ENCODE measurements at places on chromosomes 1 and 21. TPM values are rescaled to one million over a fixed set of nuclear protein-coding genes. Genes with fewer than 3 reads are reported as not detected.

Gene DNAJC11
- 65.6 TPM for total RNA-seq

Gene AMY2A
- not detected for total RNA-seq

DNA sequence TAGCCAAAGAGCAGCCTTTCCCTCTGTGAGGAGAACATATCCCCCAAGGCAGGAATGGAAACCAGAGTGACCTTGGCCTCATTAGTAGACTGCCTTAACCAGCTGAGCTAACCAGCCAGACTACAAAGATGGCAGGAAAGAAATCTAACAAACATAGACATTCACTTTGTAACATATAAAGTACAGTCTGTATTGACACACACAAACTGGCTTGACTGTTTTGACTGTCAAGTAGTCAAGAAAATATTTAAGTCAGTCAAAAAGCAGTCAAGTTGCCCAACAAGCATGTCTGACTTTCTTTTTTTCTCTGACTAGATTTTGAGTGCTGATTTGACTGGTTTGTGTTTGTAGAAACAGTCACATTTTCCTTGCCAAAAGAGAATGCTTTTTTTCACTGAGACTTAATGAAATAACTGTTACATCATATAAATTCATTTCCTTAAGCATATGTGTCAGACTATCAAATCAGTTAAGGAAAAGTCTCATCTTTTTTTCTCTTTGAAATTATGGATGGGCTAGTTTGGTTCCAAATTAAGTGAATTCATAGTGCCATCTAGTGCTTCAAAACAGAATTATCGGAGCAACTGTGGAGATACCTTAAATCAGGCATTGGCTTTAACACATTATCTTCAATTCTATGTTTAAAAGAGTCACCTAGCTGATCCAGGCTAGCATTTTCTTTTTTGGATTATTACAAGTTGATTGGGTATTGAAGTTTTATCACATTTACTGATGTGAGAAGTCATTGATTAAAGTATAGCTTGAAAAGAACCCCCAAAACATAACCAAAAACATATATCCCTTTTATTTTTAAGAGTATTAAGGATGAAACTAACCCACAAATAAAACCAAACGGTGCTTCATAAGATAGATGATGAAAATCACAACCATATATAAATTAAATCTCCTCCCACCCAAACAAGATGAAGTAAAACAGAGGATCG is 75.0 kb downstream of the ATP6V1G3 start:
- no peak overlapping the region for H3K4me3 ChIP-seq
- no peaks in the 10 kb centered on the region for H3K27me3 ChIP-seq
- no peak overlapping the region for H3K27ac ChIP-seq
- no peaks in the 10 kb centered on the region for H3K4me1 ChIP-seq
- no peak for DNase-seq
- no peaks in the 10 kb centered on the region for H3K36me3 ChIP-seq

DNA sequence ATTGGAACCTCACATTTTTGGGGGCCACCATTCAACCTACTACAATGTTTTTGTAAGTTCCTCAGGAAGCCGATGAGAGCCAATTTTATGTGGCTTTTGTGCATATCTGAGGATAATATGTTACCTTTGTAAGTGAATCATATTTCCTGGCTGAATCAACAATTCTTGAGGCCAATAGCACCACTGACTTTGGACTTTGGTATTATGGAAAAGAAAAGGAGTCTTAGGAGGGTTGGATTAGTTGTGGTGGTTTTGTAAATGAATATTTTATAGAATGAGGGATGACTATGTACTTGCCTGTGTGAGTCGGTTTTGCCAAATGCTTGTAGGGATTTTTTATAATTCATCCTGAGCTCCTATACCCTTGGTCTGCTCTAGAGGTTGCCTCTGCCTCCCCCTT is 181.5 kb upstream of the HMGB4 start:
- no peak overlapping the region for H3K4me3 ChIP-seq
- no peaks in the 10 kb centered on the region for H3K4me1 ChIP-seq
- H3K27ac ChIP-seq = no peak overlapping the region
- H3K27me3 ChIP-seq = peaks cover 16% of the 10 kb centered on the region
- no peak for DNase-seq

DNA sequence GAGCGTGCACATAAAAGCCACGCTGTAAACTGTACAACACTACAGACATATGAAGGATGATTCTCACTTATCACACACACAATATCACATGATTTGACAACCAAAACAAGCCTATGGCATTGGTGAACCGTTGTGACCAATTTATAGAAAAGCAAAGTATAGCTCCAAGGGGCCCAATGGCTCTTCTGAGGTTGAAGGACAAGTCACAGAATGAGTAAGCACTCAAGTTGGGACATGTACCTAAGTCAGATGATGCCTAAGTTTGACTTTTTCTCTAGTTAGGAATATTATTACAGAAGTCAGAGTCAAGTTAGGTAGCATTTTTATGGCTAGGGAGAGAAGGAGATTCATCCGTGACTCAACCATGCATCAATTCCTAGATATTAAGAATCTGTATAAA is 45.7 kb downstream of the PLPP3 start:
- H3K36me3 ChIP-seq = no peaks in the 10 kb centered on the region
- no peak overlapping the region for H3K27ac ChIP-seq
- no peak overlapping the region for H3K4me3 ChIP-seq
- H3K4me1 ChIP-seq = no peaks in the 10 kb centered on the region
- H3K27me3 ChIP-seq = no peaks in the 10 kb centered on the region
- no peak for DNase-seq

Data from activated B cell treated with CpG ODN at 0.5 μM for 24 hours (primary cell).